ENCODE measurements at places on chromosomes 1 and 21.

- DNase-seq, result peak; percentile 2
Observed at GRCh38 chr1:55048453-55049270, 9.3 kb downstream of the PCSK9 start.

DNA sequence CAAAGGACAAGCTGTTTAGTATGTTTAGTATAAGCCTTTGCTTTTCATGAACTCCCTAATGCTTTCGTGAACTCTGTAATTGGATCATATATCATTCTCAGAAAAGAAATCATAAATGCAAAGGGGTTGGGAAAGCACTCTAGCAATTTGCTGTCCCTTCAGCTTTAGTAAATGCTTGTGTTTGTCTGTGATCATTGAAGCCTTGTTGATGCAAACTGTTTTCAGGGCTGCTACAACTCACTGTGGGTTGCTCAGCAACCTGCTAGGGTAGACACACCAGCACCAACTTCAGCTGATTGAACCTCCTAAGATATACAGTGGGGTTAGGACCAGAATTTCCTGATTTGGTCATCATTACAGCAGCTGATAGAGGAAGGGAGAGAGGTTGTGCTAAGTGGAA lies 95.0 kb downstream of the SGIP1 start:
- no peak for DNase-seq

- DNase-seq, result peak; percentile 90
Observed at GRCh38 chr1:165114022-165114888, 242.3 kb downstream of the LMX1A start.

GRCh38 chr1:62003777-62004176 lies 190.9 kb upstream of the L1TD1 start:
- no peak for DNase-seq

DNA sequence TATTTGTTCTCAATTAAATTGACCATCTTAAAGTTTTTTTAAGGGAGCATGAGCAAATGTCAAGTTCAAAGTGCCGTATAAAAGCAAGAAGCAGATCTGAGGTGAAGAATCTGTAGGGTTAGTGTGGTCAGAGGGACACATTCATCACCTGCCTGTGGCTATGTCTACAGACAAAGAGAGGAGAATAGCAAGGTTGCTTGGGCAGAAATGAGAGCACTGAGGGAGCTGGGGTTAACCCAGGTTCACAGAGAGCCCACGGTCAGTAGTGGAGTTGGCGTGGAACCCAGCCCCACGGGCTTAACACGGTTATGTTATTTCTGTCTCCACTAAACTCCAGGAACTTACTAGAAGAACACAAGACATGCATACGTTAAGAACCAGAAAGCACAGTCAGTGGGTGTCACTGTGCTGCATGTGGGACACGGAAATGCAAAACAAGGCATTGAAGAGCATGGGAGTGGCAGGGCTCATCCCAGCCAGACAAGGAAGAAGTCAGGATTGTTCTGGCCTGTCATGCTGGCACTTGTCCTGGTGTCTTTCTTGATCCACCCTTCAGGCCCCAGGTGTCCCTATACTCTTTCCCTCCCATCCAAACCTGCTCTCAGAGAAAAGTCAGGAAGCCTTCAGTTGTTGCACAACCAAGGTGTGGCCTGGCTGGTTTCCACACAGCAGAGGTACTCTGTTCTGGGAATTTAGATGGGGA lies 95.5 kb upstream of the IVNS1ABP start:
- DNase-seq, result no peak

DNA sequence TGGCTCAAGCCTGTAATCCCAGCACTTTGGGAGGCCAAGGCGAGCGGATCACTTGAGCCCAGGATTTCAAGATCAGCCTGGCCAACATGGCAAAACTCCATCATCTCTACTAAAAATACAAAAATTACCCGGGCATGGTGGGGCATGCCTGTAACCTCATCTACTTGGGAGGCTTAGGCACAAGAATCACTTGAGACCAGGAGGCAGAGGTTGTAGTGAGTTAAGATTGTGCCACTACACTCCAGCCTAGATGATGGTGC lies 12.0 kb downstream of the PALMD start:
- no peak for DNase-seq

- no peak for DNase-seq
Observed at GRCh38 chr1:88068407-88068960, 615.6 kb upstream of the PKN2 start.

- DNase-seq, result no peak
Observed at GRCh38 chr1:155471026-155471425, 91.6 kb downstream of the ASH1L start.

Measured in NCI-H69 (cell line).